ENCODE measurements at places on chromosomes 5 and 9.

DNA sequence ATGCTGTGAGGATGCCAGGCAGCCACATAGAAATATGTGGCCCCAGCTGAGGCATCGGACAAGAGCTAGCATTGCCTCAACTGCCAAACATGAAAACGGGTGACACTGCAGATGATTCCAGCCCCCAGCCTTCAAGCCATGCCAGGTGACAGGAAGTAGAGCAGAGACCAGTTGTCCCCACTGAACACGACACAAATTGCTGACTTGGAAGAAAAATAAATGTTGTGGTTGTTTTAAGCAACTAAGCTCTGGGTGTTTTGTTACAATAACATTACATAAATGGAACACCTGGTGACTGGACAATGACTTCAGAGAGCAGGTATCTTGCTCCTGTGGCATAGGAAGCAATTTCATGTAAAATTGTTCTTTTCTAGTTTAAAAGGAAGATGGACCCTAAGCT is 154.2 kb downstream of the KIF4B start:
- no peak for DNase-seq

DNA sequence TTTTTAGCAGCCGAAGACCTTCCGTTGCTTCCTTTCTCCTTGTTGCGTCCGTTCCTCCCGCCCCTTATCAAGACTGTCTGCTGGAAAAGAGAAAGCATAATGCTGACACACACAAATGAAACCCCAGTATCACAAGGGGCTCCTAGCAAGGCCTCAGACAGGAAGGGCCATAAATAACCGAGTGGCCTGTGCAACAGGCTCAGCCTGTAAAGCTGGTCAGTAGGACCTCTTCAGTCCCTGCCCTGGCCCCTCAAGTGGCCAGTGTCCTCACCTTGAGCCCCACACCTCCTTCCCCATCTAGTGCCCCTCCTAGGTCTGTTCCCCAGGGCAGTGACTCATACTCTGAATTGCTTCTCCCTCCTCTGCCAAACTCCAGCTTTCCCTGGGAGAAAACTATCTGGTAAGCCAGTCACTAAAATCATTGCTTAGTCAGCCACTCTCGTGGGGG is 174.6 kb upstream of the IL12B start:
- DNase-seq: no peak

DNA sequence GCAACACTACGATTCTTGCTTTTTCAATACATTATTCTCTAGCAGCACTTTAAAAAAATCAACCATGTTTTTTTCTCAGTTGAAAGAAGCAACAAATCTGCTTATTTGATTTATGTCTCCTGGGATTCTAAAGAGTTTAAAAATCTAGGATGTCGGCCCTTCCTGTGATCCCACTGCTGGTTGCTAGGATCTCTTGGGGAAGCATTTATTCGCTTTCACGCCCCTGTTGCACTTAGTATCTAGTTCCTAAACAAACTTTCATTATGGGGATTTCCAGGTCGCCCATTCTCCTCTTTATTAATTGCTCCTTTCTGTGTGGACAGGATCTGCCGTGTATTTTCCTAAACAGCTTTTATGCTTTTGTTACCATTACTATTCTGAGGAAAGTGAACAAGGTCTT is 313.5 kb downstream of the AGTPBP1 start:
- no peak for DNase-seq

- no peak for DNase-seq
Observed at GRCh38 chr9:33236571-33236970, 3.4 kb upstream of the SPINK4 start.

DNA sequence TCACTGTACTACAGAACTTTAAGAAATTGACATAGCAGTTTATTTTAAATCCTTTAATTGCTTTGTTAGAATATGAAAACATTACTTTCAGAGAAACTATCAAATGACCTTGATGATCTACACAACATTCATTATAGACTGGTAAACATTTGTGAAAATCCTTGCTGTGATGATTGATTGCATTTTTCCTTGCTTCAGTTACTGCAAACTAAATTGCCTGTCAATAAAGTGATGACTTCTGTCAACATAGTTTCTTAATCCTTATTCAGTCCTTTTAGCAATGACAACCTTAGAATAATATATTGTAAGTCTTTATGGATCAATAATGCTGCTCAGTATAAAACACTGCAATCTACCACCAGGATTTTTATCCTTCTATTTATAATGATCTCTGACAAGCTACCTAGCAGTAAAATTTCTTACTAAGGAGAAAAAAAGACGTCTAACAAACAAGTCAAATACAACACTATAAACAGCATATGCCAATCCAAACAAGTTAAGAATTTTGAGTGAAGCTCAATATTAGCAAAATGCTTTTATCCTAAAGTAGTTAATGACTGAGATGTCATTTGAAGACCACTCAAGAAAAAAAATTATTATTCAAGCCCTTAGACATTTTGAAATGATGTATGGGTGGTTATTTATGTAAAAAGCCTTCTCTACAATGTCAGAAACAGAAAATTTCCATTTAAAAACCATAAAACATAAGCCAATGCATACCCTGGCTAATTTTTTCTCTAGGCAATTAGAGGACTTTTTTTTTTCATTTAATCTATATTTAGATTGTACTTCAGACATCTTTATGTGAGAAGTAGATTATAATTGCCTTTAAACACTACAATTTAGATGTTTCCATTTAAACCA is 105.5 kb downstream of the FBXL17 start:
- no peak for DNase-seq

- no peak for DNase-seq
Observed at GRCh38 chr5:173497685-173498084, 118.8 kb downstream of the BOD1 start.

DNA sequence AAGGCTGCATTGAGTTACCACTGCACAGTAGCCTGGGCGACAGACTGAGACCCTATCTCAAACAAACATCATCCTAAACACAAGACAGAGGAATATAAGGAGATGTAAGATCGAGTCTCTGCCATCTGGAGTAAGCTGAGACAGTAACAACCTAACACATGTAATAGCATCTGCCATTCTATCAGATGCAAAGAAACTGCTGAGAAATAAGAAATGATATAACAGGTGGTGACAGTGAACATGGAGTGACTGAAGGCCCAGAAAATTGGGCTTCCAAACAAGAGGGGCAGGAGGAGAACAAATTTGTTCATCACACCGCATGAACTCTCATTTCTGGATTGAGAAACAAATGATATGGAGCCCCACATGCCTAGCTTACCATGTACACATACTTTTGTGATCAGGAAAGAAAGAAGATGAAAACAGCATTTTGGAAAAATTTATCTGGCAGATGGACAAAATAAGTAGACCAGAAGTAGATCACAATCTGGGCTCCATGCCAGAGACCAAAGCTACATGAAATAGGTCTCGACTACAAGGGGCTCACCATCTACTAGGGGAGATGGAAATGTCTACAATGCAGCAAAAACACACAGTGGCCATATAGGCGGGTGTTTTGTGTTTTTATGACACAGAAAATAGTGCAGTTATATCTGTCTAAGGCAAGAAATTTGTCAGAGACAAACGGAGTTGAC is 45.5 kb downstream of the ECPAS start:
- no peak for DNase-seq

DNA sequence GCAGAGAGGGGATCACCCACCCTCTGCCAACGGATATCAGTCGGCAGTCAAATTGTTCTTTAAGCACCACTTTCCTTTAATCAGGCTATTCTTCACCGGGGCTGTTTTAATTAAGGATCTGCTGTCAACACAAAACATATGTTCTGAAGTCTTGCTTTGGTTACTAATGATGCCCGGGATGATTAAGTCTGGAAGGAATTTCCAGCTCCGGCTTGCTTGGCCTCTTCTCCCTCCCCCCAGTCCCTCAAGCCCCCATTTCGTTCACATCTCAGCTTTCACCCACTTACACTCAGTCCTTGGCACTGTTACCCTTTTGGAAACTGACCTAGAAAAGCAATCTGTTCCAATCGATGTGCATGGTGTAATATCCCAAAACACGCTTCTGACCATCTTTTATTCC is 74.7 kb downstream of the MSX2 start:
- no peak for DNase-seq

GRCh38 chr9:69797675-69798074 is 22.9 kb upstream of the CFAP95 start:
- DNase-seq: no peak

DNA sequence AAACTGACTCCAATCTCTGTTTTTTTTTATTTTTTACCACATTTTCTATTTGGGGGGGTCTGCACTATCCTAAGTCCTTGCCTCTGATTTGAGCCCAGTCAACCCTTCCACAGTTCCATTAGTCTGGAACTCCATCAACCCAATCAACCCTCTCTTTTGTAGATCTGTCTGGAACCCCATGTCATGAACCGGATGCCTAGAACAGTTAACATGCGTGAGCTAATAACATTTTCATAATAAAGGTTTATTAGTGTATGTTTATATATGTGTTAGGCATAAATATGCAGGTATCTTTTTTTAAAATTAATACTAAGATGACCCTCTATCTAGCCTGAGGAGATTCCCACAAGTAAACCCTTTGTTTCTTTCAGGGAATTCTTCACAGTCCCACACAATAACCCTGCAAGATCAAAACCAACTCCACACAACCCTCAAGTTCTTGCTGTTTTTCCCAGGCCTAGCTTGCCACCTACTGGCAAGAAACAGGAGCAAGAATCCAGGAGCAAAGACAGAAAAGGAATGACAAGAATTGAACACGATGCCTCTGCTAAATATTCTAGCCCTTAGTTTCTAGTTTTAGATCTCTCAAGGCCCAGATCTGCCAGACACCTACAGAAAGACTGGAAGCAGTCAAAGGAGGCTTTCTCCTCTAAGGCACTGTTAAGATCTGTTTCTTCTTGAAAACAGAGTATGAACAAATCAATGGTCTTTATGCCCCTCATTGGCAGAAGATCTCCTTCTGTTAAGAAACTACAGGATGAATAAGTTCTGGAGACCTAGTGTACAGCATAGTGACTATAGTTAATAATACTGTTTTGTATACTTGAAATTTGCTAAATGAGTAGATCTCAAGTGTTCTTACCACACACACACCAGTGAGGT is 100.4 kb downstream of the TRIM36 start:
- DNase-seq: peak; percentile 14

DNA sequence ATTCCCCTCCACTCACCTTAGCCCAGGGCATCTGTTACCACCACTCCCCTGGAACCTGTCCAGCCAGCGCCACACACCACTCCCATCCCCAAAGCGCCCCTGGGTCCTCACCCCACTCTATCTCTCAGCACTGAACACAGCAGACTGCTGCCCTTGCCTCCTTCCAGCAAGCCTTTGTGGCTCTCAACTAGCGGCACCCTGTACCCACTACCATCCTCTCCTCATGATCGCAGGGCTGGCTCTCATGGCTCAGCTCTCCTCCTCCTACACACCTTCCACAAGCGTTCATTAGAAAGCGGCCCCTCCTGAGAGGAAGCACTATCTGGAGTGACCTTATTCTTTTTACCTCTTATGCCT is 13.3 kb upstream of the BASP1 start:
- no peak for DNase-seq

- no peak for DNase-seq
Observed at GRCh38 chr5:154858972-154859871, 795 bp downstream of the CNOT8 start.

GRCh38 chr9:268616-269015 is 54.0 kb downstream of the DOCK8 start:
- no peak for DNase-seq

DNA sequence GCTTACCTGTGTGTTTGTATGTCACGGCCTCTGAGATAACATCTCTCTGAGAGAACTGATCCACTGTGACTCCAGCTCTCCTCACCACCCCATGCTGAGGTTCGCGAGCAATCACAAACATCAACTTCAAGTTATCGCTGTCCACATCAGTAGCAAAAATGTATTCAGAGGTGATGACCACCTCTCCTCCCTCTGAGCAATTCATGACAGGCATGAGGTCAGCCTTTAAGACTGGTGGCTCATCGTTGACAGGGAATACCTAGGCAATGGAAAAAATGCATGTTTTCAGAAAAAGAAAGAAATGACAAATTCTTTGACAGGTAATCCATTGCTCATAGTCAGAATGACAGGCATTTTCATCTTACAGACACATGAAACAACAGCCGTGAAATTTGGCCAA is 90.3 kb upstream of the CER1 start:
- DNase-seq: no peak

GRCh38 chr5:150589862-150590601 is 50.4 kb upstream of the SYNPO start:
- no peak for DNase-seq

GRCh38 chr5:179296150-179296821 is 49.0 kb downstream of the ADAMTS2 start:
- DNase-seq: no peak

DNA sequence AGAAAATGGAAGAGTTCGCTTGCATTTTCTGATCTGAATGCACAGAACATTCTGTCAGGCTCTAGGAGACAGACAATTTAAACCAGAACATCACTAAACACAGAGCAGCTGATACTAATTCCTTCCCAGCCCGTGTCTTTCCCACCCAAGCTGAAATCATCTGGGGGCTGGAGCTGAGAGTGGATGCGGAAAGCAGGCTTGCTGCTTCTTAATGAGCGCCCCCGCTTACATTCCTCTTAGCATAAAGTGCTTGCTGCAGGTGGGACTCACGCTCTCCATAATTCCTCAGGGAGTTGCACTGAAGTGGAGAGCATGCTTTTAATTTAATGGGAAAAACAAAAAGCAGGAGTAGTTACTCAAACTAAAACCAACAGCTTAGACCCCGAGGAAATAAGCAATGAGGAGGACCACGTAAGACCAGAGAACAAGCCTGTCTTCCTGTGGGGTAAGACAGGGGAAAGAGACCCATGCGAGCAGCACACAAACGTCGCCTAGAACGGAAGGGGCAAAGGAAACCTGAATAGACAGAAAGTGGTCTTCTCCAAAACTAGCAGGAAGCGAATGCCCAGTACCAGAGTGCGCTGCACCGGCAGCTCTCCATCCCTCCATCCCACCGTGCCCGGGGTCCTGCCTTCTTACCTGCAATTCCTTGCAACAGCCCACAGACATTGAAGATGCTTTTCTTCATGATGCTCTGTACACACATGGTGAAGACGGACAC is 139.3 kb downstream of the LHFPL2 start:
- DNase-seq: no peak

DNA sequence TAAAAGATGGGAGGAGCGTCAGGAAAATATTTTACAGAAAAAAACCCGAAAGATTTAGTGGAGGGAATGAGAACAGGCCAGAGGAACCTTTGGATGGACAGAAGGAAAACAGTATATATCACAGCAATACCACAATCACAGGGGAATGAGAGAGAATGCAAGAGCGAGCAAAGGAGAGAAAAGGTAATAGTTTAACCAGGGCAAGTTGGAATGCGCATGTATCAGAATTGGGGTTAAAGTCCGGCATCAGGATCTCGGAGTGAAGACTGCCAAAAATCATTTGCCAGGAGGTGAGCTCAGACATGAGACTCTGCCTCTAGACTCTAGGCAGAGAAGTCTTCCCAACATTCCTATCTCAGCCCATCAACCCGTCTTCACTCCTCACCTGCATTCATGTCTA is 36.8 kb downstream of the PCDHGC5 start:
- no peak for DNase-seq
